ENCODE measurements at places on chromosomes 6 and 20.

DNA sequence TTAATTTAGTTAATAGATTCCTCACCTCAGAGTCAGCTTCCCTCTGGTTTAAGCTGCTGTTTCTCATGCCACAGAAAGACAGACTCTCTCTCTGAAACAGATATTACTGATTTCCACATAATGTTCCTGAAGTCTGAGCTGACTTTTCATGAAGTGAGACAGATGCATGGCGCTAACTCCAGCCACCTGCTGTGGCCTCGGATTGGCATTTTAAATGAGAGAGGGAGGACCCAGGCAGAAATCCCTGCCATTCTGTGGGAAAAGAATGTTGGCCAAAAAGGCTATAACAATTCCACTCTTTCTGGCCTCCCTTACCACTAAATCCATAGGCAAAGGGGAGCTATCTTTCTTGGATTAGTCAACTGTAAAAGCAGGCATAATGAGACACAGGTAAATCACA lies 354.1 kb upstream of the CDH4 start:
- DNase-seq, result no peak

GRCh38 chr20:59603781-59604541 lies at the start of gene PHACTR3:
Gene PHACTR3, plus strand, starts transcription at chr20:59604540. Its CDS starts 475 bp downstream, at chr20:59605015.
- no peak for DNase-seq

DNA sequence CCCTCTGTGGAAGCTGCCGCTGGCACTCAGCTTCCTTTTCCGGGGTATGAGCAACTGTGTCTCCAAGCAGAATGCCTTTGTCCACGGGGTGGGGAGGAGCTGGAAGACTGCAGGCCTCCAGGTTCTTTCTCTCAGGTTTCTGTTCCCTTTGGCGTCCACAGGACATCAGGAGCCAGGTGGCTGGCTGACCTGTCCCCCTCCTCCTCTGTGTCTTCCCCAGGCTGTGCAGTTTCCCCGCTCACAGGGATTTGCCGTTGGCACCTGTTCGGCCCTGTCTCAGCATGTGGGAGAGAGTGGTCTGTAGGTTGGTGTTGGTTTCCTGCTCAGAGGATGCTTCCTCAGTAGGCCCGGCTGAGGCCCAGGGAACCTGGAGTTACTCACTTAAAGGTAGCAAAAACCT lies 43.5 kb downstream of the CDS2 start:
- no peak for DNase-seq

DNA sequence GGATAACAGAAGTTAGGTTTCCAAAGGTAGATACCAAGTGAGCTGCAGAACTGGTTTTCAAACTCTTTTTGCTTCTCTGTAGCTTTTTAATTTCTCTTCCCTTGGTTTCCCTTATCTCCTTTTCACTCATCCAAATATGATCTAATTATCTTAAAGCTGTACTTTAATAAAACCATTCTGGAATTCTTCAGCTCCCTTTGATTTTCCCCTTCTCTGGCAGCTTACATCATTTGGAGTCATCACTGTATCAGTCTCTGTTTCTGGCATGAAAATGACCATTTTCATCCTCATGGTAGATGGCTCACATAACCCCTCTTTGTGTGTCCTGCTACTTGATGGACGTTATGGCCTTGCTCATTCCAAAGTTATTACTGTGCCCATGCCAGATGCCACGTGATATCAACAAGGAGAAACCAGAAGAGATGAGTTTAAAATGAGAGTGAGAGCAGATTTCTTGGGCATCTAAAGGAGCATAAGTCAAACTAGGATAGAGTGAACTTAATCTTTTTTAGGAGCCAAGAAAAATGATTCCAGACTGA lies 620.2 kb downstream of the QKI start:
- DNase-seq, result no peak

- DNase-seq, result no peak
Observed at GRCh38 chr20:34024723-34025351, 31.1 kb downstream of the RALY start.

GRCh38 chr20:23277316-23277715 lies 73.3 kb upstream of the NXT1 start:
- DNase-seq, result no peak

GRCh38 chr6:131792091-131792496 lies 15.7 kb upstream of the ENPP1 start:
- no peak for DNase-seq

DNA sequence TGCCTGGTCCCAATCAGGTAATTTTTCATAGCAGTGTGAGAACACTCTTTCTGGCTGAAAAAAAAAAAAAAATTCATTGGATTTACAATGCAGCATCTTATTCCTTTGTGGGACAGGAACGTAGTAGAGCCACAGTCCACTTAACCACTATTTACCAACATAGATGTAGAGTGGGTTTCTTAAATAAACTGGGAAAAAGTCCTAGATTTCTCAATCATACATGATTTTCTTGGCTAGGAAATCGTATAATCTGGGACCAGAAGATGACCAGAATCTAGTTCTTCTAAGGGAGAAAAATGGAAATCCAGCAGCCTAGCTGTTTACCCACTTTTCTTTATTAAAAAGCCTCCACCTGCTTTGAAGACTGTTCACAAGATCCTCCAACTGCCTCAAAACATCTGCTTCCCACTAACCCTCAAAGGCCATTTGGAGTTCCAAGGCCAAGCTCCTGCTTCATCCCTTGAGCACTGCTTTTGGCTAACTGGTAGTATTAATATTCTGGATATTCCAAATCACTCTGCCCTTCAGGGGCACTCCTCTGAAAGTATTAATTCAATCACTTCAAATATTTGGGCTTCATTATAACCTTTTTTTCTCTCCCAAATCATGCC lies 70.4 kb downstream of the FYN start:
- no peak for DNase-seq

DNA sequence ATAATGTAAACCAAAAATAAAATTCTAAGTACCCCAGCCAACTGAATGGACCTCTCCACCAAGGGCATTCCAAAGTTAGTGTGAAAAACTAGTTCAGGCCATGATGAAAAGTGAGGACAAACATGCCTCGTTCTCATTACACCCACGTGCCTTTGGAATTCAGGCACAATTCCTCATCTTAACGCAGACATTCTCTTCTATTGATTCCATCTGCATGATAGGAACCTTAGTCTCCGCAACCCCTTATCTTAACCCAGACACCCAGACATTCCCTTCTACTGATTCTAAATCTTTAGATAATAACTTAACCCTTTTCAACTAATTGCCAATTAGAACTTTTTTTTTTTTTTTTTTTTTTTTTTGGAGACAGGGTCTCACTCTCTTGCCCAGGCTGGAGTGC lies 7.6 kb upstream of the SERPINB6 start:
- DNase-seq, result no peak

DNA sequence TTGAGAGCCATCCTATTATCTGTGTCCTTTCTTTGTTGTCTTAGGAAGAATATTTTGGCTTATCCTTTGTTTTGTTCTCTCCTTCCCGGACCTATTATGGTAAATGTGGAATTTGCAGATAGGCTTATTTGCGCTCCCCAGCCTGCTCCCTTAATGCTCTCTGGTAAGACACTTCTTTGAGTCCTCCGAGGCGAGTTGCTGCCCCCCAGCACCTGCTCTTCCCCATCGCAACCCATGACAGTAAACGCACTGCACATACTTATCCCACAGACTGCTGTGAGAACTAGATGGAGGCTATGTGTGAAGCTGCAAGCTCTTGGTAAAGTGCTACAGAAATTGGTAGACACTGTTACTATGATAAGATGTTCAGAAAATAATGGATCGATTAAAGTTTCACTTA lies 47.0 kb upstream of the ESR1 start:
- no peak for DNase-seq

- no peak for DNase-seq
Observed at GRCh38 chr6:109079981-109080380, 14.7 kb downstream of the SESN1 start.

GRCh38 chr20:43799150-43799711 lies 72.4 kb upstream of the GTSF1L start:
- DNase-seq, result peak; percentile 87

GRCh38 chr20:50645253-50646068 lies 45.9 kb downstream of the RIPOR3 start:
- no peak for DNase-seq

DNA sequence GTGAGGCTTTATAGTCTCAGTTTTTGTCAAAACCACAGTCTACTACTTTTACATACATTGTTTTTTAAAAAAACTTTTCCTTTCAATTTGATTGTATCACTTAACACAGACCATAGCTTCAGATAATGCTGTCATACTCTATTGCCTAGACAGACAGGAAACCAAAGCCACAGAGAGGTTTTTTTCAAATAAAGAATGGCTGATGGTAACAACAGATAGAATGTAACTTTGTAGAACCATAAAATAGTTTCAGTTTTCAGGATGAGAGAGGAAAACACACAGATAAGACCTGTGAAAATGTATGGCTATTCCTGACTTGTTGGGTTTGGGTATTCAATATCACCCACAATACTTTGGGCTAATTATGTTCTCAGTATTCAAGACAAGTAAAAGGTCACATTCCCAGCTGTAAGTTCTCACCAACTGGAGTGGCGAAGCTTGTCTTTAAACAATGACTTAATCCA lies 94.0 kb downstream of the ADGRG6 start:
- DNase-seq, result peak; percentile 56

DNA sequence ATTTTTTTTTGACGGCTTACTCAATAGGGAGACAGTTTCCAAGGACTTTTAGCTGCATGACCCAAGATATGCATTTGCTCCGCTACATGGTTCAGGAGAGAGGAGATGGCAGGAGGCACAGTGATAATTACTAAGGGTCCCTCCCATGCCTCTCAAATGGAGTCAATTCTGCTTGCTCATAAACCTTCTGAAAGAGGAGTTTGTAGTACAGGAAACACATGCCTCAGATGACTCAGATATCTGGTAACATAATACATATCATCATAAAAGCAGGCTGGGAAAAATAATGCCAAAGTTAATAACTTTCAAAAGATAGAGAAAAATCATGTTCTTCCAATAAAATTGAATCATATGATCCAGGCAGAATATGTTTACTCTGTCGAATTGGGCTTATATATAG lies 97.6 kb upstream of the DEFB112 start:
- DNase-seq, result no peak

- DNase-seq, result no peak
Observed at GRCh38 chr6:5464099-5464885, 203.0 kb downstream of the FARS2 start.

GRCh38 chr6:54415517-54415916 lies 107.3 kb downstream of the TINAG start:
- no peak for DNase-seq

All from T-helper 1 cell (primary cell).